Large intestine (tissue), 12 donors: ENCODE measurements at places on chromosomes 2 and 18.

GRCh38 chr18:13380691-13381070 lies 162.1 kb downstream of the LDLRAD4 start:
- no peak for DNase-seq

DNA sequence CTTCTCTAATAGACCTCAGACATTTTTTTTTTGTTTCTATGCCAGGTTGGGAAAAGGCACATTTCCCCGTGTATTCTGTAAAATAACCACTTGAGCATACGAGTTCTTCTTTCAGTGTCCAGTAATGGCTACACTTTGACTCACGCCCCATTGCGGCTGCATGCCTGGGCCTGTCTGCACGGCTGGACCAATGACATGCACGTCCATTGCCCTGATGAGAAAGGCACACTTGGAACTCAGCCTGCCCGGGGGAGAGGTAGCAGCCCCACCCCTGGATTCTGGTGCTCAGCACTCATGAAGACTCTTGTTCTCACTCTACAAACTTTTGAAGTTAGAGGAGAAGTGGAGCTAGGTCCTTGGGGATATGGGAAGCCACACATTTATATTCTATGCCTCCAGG lies 5.8 kb downstream of the PCARE start:
- DNase-seq: no peak

GRCh38 chr2:113111823-113112287 lies 15.5 kb upstream of the IL1RN start:
- no peak for DNase-seq

GRCh38 chr2:185279999-185280398 lies 458.6 kb upstream of the FSIP2 start:
- DNase-seq: no peak

DNA sequence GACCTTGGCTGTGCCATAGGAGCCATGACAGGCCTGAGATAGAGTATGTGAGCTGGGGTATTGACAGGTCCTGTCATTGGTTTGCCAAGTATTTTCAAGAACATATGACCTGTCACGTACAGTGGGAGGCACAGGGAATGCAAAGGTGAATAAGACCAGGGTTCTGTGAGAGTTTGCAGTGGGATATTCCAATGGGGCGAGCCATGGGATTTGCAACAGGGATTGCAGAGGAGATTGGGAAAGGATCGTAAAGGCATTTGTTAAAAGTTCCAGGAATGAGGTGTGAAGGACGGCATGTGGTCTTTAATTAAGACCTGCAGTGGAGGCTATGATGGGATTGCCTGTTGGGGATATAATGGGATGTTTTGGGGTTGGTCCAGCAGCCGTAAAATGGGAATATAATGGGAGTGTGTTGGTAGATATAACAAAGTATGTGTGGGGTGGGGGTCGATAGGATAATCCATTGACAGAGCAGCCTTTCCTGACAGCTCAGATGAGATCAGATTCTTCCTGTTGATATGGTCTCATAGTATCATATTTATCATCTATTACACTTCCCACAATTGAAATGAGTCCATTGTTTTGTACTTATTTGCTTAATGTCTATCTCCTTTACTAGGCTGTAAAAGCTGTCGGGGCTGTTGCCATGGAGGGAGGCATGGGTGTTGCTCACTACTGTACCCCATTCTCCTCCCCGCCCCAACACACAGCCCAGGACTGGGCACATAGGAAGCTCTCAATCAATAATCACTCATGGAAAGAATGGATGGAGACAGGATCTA lies 38.1 kb downstream of the PKDCC start:
- DNase-seq: no peak

DNA sequence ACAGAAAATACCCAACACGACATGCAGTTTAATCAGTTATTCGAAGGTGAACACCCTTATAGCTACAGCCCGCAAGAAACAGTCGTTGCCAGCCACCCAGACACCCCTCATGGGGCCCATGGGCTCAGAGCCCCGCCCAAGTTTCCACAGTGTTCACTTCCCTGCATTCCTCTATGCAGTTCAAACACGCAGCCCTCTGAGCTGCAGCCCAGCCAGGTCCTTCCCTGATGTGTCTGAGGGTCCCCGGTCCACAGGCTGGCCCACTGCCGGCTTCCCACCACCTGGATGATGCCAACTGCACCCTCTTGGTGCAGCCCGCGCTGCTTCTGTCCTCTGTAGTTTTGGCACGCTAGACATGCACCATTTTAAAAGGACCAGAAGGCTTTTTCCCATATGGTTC lies 87.4 kb downstream of the ZNF516 start:
- no peak for DNase-seq

- DNase-seq: no peak
Observed at GRCh38 chr2:62947403-62947802, 103.2 kb upstream of the OTX1 start.

DNA sequence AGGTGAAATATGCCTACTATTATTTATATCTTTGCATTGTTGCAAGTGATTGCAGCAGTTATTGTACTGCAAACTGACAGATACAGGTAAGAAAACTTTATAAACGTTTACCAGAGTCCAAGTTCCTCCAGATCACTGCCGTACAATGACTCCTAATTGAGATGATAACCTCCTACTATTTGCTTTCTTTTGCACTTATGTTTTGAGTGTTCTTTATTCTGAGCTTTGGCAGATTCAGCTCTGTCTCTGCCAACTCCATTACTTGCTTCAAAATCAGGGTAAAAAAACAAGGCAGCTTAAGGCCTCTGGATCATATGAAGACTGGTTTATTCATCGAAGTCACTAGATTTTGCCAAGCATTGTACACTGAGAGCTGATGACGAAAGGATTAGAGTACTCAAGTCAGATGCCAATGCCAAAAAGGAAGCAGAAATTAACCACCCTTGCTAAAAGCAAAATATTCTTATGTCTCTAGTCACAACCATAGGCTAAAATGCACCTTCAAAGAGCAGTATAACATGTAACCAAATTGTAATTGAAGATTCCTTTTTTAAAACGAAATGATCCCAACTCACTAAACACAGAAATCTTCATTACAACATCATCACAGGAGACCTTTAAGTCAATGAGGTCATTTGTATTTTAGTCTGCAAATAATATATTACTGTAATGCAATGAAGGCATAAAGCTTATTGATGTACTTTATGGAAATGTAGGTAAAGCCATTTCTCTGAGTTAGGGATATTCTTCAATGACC lies 10.5 kb upstream of the IKZF2 start:
- no peak for DNase-seq

DNA sequence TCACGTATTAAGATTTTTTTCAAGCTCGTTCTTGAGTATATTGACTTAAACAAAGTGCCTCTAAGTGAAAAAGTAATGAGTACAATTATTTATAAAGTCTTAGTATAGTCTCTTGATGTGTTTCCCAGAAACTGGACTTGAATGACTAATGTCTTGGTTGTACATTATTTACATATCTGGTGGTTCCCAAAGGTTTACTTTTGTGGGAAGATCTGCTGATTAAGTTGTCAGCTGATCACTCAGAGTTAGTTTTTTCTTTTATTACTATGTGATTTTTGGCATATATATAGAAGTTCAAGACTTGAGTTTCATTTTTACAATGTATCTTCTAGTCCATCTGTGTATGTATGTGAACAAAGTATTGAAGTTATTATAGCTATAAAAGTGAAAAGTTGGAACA lies 29.5 kb downstream of the RNF144A start:
- DNase-seq: no peak

- no peak for DNase-seq
Observed at GRCh38 chr2:162243715-162244114, 470 bp upstream of the FAP start.

DNA sequence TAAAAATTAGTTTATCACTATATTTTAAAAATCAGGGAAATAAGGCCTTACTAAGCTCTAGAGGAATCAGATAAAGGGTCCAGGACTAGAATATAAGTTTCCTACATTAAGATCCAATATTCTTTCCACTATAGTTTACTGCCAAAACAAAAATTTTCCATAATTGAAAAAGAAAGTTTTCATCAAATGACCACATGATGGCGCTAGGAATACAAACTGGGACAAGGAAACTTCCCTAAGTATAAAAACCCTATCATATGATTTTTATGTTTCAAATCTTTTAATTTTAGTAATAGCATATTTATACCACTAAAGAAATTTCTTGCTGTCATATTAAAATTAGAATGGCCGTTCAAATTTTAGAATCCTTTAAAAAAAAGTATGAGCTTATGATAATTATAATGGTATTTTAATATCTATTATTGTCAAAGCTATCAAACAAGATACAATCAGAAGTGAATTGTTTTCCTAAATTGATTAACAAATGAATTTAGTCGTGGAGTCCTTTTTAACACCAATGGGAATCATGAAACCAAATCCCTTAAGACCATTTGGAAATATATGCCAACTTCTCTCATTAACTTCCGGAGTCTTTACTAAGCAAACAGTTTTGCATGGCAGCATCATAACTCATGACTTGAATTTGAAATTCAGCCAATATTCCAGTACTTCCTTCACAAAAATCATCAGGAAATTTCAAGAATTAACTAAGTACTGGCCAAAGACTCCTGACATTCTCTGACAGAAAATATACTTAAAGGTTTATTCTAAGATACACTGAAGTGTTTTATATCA lies 70.3 kb downstream of the SCN1A start:
- DNase-seq: no peak

DNA sequence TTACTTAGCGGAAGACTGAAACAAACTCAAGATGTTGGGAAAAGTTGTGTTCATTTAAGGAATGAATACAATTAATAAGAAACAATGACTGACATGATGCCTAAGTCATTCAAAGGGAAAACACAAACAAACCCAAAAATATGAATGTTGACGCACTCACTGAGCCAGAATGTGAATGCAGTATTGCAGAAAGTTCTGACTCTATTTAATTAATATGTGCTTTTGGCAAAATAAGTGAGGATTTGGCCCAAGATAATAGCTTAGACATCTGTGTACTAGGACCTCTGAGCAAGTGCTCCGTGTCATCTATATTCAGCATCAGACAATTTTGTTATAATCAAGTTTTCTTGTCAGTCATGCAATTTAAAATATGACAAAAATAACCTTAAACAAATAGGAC lies 1138.8 kb upstream of the NXPH2 start:
- DNase-seq: no peak

DNA sequence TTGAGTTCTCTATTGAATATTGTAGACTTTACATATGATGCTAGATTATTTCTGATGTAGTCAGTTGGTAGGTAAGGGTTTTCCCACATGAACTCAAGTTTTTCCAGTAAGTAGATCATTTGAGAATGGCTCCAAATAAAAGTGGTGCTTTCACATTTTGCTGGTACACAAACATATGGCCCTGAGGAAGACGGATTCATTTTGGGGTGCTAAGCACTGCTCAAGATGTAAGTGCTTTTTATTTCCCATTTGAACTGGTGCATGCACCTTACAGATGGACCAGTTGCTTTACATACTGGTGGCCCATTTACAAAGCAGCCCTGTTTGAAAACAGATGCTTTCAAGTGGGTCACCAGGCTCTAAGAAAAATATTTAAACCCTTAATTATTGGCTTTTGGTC lies 266.7 kb downstream of the MEIS1 start:
- no peak for DNase-seq

DNA sequence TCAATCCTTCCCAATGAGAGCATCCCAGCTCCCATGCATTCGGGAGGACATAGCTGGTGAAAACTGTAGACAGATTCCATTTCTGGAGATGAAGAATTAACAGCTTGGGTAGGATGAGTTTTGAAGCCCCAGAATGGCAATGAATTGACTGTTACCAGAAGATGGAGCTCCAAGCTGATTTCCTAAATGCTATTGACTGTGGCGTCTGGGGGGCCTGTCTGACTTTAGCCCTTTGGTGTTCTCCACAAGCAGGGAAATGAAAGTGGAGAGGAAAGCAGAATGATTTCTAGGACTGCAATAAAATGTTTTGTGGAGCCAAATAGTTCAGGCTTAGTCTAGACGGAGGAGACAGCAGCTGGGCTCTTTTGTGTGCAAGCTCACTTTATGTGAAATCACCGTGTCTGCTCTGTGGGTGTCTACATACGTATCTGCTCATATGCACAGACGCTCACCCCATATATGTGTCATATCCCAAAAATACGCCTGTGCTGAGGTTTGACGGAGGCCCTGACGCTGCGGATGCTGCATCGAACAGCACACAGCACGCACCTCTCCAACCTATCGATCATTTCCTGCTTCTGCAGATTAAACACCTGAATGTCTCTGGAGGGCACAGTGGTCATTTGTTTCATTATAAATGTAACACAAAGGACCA lies 166.4 kb upstream of the PXDN start:
- no peak for DNase-seq

DNA sequence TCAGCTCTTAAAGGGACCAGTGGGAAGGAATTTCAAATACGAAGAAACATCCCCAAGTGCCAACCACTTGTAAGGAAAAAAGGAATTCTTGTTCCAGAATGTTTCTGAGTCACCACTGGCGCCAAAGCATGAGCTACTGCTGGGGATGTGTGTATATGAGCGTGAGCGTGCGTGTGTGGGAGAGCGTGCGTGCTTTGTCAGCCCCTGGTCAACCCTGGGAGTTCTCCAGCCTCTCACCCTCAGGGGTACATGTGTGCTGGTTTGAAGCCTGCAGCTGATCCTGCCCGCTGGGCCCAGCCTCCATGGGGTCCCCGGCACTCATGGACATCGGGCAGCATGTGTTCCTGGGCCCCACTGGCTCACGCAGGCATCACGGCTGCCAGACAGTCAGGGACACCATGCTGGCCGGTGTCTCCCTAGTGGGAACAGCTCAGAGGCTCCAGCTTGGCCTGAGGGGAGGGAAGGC lies 17.1 kb downstream of the HS6ST1 start:
- no peak for DNase-seq

- DNase-seq: peak; percentile 26
Observed at GRCh38 chr2:127637725-127638252, 8.2 kb upstream of the GPR17 start.

- no peak for DNase-seq
Observed at GRCh38 chr2:85888020-85888683, 638 bp downstream of the ST3GAL5 start.

DNA sequence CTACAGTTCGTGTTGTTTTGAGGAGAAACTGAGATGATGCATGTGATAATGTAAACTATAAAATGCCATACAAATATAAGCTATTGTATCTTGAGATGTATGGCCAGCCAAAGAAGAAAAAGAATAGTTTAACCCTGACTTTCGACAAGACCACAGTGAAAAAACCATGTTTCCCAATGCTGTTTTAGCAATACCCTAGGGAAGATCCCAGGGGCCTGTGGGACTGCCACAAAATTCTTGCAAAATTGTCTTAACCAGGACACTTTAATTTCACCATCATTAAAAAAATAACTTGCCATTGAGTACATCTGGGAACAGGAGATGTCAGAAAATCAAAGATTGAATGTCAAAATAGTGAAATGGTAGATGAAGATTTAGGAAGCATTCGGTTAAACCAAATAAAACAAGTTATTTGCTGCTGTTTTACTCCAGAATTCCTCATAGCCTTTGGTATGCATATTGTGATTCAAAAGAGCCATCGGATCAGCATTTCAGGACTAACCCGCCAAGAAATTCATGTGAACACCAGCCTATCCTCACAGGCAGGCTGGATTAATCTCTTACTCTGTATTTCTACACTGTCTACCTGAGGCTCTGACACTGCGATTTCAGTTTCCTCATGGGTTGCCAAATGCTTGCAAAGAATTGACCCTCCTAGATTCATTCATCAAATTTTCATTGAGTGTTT lies 49.0 kb upstream of the SP3 start:
- DNase-seq: no peak
